SHP77 (cell line): ENCODE measurements at places on chromosomes 2 and 18.

DNA sequence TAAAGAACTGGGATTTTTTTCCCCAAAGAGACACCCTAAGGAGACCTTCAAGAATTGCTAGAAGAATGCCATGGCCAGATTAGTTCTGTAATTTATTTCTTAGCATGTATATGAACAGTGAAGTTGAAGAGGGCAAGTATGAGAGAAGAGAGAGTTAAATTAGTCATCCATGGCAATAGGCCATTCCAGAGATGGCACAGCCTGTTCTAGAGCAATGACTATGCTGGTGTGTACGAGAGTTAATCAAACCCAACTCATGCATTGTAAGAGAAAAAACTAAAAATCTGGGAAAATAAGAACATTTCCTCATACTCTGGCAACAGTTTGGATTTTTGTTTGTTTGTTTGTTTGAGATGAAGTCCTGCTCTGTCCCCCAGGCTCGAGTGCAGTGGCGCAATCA is 112.1 kb upstream of the PIK3C3 start:
- no peak for DNase-seq

DNA sequence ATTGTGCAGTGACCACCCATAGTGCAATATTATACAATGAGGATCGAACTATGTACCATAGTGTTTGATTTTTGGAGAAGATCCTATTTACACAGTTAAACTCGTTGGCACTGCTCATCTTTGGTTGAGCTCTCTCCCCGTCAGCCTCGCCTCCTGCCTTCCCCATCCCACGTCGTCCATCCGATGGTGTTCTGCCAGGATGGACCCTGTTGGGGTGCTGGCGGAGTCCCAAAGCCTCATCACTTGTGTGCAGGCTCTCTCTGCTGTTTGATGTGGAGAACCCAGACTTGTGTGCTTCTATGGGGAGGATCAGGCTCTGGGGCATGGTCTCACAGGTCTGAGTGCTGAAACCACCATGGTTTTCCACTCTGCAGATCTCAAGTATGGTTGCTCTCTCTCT is 85.4 kb downstream of the ITGB1BP1 start:
- DNase-seq: no peak

GRCh38 chr18:70494524-70494923 is 205.7 kb downstream of the SOCS6 start:
- no peak for DNase-seq

DNA sequence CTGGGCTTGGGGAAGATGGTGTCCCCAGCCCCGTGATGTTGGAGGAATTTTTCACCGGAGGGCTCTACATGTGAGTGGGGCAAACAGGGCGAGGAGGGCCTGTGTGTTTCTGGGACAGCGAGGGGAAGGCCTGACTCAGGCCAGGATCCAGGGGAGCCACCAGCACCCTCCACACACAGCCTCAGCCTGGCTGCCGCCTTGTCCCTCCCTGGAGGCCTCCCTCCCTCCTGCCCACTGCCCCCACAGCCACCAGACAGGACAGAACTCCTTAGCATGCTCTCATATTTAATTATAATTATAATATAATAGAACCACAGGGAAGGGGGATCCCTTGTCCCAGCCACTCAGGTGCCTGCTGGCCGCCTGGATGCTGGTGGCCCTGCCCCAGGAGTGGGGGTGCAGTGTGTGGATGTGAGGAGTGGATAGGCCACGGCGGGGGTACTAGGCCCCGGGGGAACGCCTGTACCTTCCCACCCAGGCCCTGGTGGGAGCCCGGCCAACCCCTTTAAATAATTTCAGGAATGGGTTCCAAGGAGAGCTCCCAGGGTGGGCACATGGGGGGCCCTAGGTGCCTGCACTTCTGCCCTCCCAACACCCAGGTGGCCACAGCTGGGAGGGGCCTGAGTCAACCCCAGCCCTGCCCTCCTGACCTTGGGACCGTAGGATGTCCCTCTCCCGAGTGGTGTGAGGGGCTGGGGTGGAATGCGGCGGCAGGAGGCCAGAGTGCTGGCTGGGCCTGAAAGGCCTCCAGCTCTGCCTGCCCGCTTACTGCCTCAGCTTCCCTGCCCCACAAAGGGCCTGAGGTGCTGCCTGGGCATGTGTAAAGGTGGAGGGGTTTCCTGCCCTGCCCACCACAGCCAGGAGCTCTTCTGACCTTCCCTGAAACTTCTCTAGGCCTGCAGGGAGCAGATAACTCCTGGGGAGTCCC is 8.8 kb downstream of the PDCD1 start:
- no peak for DNase-seq

DNA sequence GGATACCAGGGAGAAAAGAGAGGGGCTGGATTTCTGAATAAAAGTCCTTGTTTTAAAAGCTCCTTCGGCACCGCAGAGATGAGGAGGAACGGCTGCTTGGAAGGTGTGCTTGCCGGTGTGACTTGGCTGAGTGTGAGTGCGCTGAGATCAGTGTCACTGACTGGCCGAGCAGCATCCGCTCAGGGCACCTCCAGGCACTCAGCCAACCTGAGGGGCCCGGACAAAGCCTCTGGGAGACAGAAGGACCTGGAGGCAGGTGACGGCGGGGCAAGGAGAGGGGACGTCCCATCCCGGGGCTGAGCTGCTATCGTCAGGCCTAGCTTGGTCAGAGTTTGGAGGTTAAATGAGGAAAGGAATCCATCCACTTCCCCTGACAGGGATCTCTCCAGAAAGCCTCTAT is 16.8 kb upstream of the ALLC start:
- no peak for DNase-seq

- DNase-seq: no peak
Measured at GRCh38 chr18:78641689-78642231, 337.9 kb upstream of the SALL3 start.

- no peak for DNase-seq
Measured at GRCh38 chr2:192146069-192147015, 48.4 kb downstream of the TMEFF2 start.

- no peak for DNase-seq
Measured at GRCh38 chr18:59500765-59501164, 141.7 kb upstream of the LMAN1 start.

DNA sequence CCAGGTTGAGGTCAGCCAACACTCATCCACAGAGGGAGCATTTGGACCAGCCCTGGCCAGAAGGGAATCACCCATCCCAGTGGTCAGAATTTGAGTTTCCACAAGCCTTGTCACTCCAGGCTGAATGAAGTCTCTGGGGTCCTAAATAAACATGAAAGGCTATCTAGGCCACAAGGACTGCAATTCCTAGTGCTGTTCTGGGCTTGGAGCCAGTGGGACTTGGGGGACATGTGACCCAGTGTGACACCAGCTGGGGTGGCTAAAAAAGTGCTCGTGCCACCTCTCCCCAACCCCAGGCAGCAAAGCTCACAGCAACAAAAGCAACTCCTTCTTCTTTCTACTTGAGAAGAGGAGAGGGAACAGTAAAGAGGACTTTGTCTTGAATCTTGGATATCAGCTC is 91.7 kb downstream of the MDH1 start:
- DNase-seq: no peak

GRCh38 chr2:106596844-106597243 is 109.7 kb downstream of the CD8B2 start:
- no peak for DNase-seq

DNA sequence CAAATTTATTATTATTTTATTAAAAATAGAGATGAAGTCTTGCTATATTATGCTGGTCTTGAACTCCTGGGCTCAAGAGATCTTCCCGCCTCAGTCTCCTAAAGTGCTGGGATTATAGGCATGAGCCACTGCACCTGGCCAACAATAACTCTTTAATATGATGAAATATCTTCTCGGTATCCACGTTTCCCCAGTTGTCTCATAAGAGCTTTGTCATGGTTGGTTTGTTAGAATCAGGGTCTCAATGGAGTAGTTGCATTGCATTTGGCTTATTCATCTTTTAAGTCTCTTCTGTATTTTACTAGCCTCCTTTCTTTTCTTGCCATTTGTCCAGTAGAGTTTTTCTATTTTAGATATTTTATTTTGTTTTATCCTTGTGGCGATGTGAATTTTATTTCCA is 32.7 kb upstream of the DLX2 start:
- DNase-seq: no peak

DNA sequence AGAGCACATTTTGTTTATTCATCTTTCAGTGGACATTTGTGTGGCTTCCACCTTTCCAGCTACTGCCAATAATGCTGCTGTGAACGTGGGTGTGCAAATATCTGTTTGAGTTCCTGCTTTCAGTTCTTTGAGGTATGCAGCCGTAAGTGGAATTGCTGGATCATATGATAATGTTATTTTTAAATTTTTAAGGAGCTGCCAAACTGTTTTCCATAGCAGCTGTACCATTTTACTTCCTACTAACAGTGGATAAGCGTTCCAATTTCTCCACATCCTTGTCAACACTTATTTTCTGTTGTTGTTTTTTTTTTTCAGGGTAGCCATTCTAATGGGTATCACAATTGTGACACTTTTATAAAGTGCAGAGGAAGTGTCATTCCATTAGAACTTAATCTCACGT is 162.5 kb downstream of the NCK2 start:
- no peak for DNase-seq

DNA sequence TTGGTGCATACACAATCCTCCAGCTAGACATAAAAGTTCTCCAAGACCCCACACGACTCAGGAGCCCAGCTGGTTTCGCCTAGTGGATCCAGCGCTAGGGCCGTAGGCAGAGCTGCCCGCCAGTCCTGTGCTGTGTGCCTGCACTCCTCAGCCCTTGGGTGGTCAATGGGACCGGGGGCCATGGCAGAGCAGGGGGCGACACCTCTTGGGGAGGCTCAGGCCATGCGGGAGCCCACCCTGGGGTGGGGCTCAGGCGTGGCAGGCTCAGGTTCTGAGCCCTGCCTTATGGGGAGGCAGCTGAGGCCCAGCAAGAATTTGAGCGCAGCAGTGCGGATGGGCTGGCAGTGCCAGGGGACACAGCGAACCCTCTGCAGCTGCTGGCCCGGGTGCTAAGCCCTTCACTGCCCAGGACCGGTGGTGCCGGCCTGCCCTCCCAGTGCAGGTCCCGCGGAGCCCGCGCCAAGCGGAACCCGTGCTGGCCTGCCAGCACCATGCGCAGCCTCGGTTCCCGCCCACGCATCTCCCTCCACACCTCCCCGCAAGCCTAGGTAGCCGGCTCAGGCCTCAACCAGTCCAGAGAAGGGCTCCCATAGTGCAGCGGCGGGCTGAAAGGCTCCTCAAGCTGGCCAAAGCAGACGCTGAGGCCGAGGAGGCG is 1566.6 kb upstream of the SLC39A10 start:
- DNase-seq: no peak

DNA sequence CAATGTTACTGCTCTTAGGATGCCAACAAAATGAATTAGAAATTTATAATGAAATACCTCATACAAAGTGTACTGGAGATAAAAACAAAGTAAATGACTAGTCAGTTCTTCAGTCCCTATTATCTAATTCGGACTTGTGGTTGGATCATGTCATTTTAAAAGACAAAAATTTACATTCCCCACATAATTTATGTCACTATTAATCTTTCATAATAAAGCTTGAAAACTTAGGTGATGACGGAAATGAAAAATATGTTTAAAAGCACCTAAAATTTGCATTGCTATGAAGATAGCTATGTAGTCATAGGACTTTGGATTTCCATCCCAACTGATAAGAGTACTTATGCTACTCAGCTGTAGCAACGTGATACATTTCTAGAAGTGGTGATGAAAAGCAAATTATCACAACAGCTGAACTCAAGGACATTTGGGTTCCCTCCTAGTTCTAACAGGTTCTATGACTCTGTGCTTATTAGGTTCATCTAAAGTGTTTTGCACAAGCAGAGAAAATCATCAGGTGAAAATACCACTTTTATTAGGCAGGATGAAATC is 58.4 kb downstream of the LRPPRC start:
- DNase-seq: no peak

- DNase-seq: no peak
Measured at GRCh38 chr2:218569038-218569431, 396 bp downstream of the CNOT9 start.

GRCh38 chr2:144217853-144218633 is 301.9 kb downstream of the ZEB2 start:
- peak; percentile 15 for DNase-seq

DNA sequence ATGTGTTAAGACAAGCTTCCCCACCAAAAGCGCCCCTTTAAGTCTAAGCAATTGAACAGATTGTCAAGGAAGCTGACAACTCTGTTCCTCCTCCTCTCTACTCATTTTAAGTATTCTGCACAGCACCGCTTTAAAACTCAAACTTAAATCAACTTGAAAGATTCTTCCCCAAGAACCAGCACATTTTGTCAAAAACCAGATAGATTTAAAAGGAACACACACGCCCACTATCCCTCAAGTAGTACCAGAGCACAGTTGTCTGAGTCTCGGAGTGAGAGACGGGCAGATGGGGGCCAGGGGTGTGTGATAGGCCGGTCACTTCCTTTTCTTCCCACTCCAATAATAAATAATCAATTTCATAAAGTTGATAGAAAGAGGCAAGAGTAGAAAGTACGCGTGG is 67.7 kb upstream of the POU3F3 start:
- no peak for DNase-seq

DNA sequence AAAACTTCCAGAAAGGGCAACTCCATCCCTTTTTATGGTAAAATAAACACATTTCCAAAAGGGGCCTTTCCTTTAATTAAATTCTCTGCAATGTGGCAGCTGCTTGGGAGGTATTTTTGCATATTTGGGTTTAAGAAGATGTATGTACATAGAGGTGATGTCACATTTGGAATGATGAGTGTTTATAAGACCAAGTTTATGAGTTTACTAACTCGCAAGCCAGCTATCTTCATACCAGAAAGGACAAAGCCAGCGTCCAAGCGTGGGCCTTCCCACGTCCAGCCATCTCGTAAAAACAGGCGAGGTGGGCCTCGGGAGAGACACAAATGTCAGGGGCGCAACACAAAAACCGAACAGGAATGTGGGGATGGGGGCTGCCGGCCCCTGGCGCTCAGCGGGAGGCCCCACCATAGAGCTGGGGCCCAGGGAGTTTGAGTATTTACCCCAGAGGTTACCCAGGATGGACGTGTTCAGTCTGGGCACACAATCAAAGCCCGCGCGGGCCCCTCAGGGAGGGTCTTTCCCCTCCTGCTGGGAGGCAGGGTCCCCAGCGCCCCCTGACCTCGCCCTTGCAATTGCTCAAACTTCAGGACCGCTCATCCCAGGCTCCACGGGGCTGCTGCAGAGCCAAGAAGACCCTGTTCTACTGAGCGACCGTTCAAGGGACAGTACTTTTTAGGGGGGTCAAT is 137.3 kb downstream of the TWIST2 start:
- DNase-seq: no peak

DNA sequence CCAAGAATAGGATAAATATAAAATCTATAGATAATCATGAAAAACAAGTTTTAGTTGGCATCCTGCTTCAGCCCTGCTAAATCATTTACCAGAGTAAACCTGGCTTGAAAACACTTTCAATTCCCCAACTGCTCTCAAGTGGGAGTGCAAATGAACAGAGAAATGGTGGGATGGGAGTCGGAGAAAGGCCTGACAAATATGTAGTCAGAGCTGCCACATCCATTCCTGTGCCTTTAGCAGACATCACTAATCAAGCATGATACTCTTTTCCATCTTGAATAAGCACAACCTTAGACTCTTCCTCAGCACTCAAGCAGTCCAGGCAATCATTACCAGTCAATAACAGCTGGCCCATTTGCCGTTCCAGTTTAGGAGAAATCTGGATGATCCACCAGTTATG is 101.3 kb downstream of the ANKRD44 start:
- DNase-seq: no peak

- no peak for DNase-seq
Measured at GRCh38 chr18:33934258-33934657, 290.5 kb downstream of the NOL4 start.
